ENCODE measurements at places on chromosomes 5 and 9.

DNA sequence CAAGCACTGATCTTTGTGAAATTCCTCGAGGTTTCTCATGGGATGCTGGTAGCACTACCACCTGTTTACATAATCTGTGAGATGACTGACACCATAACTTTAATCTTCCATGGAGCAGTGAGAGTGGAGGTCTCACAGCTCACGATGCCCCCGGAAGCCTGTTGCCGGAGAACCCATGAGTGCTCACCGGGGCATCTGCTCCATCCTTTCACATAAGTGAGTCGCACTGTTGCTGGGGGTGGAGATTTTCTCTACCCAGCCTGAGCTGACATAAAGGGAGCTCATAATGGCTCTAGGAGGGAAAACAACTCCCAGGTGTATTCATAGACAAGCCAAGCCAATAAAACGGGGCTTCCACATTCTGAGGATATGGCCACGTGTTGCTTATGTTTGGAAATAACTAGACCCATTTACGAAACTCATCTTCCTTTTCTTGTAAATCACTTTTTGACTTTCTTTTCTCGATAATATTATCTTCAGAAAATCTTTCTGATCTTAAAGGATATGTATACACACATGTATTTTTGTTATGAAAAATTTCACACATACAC, 11.2 kb upstream of the GFPT2 start:
- DNase-seq = no peak

DNA sequence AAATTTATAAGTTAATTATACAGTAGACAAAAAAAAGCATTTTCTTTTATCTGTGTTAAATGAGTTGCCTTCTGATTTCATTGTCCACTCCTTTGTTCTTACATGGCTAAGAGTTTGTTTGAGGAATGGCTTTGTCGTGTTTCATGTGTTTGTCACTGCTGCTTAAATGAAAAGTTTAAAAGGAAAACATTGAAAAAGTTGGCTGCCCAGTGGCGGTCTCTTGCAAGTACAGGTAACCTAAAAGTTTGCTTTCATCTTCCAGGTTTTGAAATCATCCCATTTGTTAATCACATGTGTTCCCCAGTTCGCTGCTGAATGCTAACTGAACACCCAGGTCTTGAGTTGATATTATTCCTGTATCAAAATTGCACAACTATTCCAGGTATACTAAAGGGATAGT, 33.9 kb downstream of the EGFLAM start:
- no peak for DNase-seq

- DNase-seq = no peak
Measured at GRCh38 chr5:93337138-93337537, 243.9 kb downstream of the NR2F1-AS1 start.

GRCh38 chr5:14204785-14205321, 61.7 kb downstream of the TRIO start:
- DNase-seq = peak; percentile 66

DNA sequence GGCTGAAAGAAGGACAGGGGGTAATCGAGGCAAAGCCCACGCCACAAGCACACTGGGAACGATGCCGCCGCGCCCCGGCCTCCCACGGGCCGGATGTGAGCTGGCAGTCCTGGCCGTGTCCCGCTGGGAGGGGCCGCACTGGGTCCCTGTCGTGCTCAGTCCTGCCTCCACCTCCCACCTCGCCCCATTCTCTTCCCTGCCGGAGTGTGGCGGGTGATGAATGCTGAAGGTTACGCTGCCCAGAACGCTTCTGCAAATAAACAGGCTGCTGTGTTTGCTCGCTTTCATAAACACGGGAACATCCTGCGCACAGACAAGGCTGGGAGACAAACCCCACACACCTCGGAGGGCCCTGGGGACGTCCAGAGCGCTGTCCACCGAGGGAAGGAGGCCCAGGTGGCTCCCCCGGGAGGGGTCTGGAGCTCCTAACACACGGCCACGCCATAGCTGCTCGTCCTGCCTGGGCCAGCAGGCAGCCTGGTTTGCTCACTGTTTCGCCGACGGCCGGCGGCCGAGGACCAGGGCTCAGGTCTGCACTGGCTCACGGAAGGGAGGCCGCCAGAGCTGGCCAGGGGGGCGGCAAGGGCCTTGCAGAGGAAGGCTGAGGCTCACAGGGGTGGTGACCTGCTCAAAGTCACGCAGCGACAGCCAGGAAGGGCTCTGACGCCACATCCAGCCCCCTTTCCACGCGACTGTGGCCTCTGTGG, 2.3 kb downstream of the DNLZ start:
- no peak for DNase-seq
